ENCODE measurements at places on chromosomes 1 and 21.
A peak's percentile ranks its signal among the peaks of the same experiment; 100 is the strongest.

DNA sequence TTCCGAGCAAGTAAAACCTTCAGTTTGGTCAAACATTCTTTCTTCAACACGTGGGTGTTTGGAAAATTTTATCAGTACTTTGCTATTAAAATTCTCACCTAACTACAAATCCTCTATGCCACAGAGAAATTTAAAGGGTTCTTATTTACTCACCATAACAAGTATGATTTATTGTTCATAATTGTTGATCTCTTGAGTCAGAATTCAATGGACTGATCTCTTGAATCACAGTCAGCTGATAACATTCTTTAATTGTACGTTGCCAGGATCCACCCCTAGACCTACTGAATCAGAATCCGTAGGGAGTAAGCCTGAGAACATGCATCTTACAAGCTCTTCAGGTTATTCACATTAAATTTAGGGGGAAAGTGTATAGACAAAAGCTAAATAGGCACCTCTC is 51.2 kb downstream of the DIPK1A start:
- H3K27ac ChIP-seq: no peak overlapping the region
- no peaks in the 10 kb centered on the region for H3K36me3 ChIP-seq
- DNase-seq: no peak
- H3K27me3 ChIP-seq: no peaks in the 10 kb centered on the region

- H3K4me3 ChIP-seq: no peak overlapping the region
- no peak overlapping the region for H3K27ac ChIP-seq
- H3K4me1 ChIP-seq: no peaks in the 10 kb centered on the region
These were observed 18.3 kb downstream of the PPT1 start for GRCh38 chr1:40078512-40079333.

- H3K4me3 ChIP-seq: no peak overlapping the region
- no peaks in the 10 kb centered on the region for H3K27me3 ChIP-seq
- no peaks in the 10 kb centered on the region for H3K36me3 ChIP-seq
- no peak for DNase-seq
- no peak overlapping the region for H3K27ac ChIP-seq
These were observed 78.4 kb downstream of the AK5 start for GRCh38 chr1:77360256-77360655.

GRCh38 chr1:30159015-30159414 is 564.4 kb downstream of the MATN1 start:
- no peak overlapping the region for H3K4me3 ChIP-seq
- H3K27ac ChIP-seq: no peak overlapping the region
- H3K4me1 ChIP-seq: no peaks in the 10 kb centered on the region
- H3K27me3 ChIP-seq: no peaks in the 10 kb centered on the region

DNA sequence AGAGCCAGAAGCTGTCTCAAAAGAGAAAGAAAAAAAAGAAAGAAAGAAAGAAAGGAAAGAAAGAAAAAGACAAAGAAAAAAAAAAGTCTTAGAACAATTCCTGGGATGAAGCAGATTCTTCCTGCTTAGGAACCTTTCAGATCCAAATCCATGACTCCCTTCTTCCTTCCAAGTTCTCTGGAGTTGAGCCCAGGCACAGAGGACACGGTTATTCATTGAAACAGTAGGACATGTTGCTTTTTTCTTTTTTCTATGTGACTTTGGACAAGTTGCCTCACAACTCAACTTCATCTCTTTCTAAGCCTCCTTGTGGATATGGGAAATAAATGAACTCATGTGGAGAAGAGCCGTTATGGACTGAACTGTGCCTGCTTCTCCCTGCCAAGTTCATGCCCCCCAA is 14.7 kb upstream of the TNFRSF8 start:
- H3K27me3 ChIP-seq: no peaks in the 10 kb centered on the region
- DNase-seq: no peak
- no peak overlapping the region for H3K27ac ChIP-seq

GRCh38 chr1:234839663-234840062 is 229.7 kb upstream of the IRF2BP2 start:
- DNase-seq: peak; percentile 57
- no peaks in the 10 kb centered on the region for H3K36me3 ChIP-seq
- no peaks in the 10 kb centered on the region for H3K27me3 ChIP-seq
- H3K27ac ChIP-seq: no peak overlapping the region

DNA sequence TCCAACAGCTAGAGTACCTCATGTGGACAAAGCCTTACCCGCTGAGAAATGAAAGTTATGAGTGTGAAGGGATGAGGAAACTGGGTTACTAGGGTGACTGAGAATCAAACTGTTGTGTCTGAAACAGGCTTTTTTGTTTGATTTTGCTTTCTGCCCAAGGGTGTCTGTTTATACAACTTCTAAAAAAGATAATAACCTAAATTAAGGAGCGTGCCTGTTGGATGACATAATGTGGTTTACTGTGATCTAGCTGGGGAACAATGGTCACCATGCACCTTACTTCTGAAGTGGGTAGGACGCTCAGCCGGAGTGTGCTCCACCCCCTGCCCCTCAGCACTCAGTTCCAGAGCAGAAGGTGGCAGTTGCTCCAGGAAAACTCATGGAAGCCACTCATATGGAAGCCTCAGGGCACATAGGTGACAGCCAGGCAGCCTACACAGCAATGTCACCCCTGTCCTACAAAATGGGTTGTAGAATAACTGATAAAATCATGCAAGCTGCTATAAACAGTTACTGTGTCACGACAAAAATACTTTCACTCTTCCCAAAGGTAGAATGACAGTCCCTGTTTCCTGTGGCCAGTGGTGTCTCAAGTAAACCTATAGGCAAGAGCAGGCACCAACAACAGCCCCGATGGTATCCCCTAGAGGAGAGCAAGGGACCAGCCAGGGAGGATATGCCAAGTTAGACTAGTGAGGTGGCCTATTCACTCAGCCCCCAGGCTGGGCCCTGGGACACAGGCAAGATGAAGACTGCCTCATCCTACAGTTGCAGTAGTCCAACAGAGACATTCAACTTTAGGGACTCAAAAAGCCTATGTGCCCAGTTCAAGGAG is 29.3 kb downstream of the SIPA1L2 start:
- H3K4me1 ChIP-seq: peaks cover 25% of the 10 kb centered on the region
- DNase-seq: peak; percentile 55
- no peaks in the 10 kb centered on the region for H3K27me3 ChIP-seq
- no peaks in the 10 kb centered on the region for H3K36me3 ChIP-seq
- H3K4me3 ChIP-seq: no peak overlapping the region

- H3K36me3 ChIP-seq: no peaks in the 10 kb centered on the region
- no peaks in the 10 kb centered on the region for H3K4me1 ChIP-seq
- no peak overlapping the region for H3K4me3 ChIP-seq
- no peak overlapping the region for H3K27ac ChIP-seq
These were observed 65.4 kb downstream of the RPE65 start for GRCh38 chr1:68384321-68384813.

DNA sequence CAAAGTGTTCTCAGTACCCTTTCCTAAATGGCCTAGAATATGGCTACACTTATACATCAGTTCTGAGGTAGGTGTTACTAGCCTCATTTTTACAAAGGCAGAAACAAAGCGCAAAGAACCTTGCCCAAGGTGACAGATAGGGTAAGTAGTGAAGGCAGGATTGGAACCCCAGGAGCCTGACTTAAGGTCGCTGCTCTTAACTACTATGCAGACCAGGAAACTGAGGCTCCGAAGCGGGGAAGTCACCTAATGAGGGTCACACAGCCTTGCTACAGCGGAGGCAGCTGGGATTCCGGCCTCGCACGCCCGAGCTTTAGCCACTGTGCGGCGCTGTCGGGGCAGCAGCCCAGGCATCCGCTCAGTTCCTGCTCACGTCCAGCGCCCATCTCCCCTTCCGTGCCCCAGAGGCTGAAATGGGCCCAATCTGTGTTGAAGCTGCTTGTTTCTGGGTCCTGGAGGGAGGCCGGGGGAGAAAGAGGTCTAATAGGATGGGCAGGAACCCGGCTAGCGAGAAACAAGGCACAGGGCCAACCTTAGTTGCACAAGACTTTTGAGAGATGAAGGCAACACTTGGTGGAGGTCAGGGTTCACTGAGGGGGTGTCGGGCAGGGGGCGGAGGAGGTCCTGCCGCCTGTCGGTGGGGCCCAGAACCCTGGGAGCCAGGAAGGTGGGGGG is 1.4 kb upstream of the FOXD2 start:
- peak overlapping the region; percentile 19 for H3K4me3 ChIP-seq
- DNase-seq: peak; percentile 86
- H3K27me3 ChIP-seq: peaks cover 62% of the 10 kb centered on the region

DNA sequence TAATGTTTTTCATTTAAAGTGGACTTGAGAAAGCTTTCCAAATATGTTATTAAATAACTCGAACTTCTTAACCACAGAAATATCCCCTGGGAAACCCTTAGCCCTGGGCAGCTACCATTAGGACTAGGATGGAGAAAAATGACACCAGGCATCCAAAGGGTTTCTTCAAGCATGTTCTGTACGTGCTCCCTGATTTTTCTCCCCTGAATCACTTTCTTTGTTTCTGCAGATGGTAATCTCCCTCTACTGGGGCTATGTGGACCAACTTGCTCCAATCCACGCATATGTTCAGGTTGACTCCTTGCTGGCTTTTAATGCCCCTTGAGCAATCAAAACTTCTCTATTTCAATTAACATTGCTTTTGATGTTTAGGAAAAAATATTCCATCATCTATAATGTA is 312.7 kb upstream of the C1orf87 start:
- no peaks in the 10 kb centered on the region for H3K36me3 ChIP-seq
- H3K27ac ChIP-seq: no peak overlapping the region
- H3K27me3 ChIP-seq: no peaks in the 10 kb centered on the region

- no peaks in the 10 kb centered on the region for H3K36me3 ChIP-seq
- H3K4me3 ChIP-seq: no peak overlapping the region
- H3K27ac ChIP-seq: no peak overlapping the region
- no peaks in the 10 kb centered on the region for H3K4me1 ChIP-seq
- H3K27me3 ChIP-seq: no peaks in the 10 kb centered on the region
These were observed 339.4 kb downstream of the BRINP3 start for GRCh38 chr1:190138266-190138665.

- H3K4me3 ChIP-seq: no peak overlapping the region
- H3K36me3 ChIP-seq: no peaks in the 10 kb centered on the region
- H3K27ac ChIP-seq: no peak overlapping the region
- DNase-seq: no peak
- H3K4me1 ChIP-seq: no peaks in the 10 kb centered on the region
- no peaks in the 10 kb centered on the region for H3K27me3 ChIP-seq
These were observed 54.1 kb upstream of the NCAM2 start for GRCh38 chr21:20944139-20944538.
